ENCODE measurements at places on chromosomes 11 and 22.

- no peak for DNase-seq
Observed at GRCh38 chr11:108160970-108161566, 39.7 kb downstream of the ACAT1 start.

DNA sequence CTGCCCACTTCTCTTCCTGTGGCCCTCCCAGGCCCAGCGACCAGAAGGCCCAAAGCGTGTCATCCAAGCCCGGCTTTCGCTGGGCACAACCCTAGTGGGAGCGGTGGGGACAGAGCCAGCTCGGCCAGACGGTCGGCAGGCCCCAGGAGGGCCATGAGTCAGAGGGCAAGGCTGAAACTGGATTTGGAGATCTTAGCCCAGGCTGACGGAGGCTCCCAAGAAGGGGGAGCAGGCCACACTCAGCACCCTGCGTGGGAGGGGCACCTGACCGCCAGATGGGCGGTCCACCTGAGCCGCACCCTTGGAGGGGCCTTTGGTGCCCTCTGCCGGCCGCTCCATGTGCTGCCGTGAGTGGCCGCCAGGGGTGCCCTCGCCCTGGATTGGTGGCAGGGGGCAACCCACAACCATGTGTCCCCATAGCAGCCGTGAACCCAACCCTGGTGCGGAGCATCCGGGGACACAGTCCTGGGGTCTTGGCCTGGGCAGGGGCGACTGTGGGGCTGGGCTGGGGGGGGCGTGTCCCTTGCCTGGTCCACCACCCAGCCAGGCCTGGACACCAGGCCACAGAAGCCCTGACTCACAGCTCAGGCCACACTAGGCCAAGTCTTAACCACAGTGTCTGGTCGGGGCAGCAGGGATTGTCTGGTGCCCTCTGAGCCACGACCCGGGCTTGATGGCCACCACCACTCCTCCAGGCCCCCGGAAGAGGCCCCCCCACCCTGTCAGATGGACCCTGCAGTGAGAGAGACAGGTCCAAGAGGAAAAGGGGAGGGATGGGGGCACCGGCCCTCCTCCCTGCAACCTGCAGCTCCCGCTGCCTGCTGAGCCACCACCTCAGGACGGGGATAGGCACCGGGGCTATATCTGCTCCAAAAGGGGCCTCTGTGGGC, 19.2 kb upstream of the TALDO1 start:
- DNase-seq = peak; percentile 72

- no peak for DNase-seq
Observed at GRCh38 chr11:134287561-134287960, 11.4 kb downstream of the GLB1L3 start.

- DNase-seq = peak; percentile 42
Observed at GRCh38 chr11:12206529-12206928, 96.1 kb downstream of the MICAL2 start.

DNA sequence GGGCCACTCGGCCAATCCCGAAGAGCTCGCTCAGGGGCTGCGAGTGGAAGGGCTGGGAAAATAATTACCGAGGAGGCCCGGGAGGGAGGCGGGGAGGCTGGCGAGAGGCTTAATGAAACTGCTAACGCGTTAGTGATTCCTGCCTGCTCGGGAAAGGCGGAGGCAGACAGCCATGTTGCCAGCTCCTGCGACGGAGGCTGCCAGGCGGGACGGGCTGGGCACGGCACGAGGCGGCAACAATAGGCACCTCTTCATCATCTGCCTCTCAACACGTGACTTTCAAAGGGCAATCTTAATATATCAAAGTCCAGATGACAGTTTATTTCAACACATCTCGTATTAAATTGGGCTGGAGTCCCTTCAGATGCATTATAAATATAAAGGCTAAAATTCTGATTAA, 68.0 kb upstream of the TCF20 start:
- no peak for DNase-seq

GRCh38 chr11:100889758-100890157, 202.7 kb downstream of the ARHGAP42 start:
- DNase-seq = no peak

DNA sequence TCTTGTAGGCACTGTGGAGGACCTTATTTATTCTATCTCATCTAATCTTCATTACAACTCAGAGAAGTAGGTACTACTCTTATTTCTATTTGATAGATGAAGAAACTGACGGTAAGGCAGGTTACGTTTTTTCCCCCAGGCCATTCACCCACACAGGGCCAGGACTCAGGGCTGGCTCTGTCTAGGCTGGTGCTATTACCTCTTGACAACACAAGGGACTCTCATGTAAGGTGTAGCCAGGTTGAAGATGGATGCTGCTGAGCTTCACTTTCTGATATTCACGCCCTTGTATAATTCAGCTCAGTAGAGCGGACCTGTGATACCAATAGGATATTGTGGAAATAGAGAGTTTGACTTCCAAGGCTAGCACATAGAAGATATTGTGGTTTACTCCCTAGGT, 413.1 kb upstream of the NARS2 start:
- DNase-seq = no peak

GRCh38 chr22:36772451-36772850, 3.5 kb downstream of the IFT27 start:
- no peak for DNase-seq

DNA sequence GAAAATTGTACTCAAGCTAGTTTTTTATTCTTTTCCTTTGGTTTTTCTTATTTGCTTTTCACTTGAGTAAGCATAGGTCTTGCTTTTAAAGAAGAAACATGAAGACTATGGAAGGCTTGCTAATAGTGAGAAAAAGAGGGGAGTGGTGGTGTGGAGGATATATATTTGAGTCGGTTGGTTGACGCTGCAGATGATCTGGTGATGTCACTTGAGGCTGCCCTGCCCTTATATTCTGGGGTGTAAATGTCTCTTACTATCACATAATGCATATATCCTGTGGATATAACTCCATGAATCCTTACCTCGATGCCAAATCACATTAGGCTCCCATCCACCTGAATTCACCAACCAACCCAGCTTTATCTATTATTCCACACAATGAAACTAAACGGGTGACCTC, 2.9 kb downstream of the GRIA4 start:
- DNase-seq = no peak

DNA sequence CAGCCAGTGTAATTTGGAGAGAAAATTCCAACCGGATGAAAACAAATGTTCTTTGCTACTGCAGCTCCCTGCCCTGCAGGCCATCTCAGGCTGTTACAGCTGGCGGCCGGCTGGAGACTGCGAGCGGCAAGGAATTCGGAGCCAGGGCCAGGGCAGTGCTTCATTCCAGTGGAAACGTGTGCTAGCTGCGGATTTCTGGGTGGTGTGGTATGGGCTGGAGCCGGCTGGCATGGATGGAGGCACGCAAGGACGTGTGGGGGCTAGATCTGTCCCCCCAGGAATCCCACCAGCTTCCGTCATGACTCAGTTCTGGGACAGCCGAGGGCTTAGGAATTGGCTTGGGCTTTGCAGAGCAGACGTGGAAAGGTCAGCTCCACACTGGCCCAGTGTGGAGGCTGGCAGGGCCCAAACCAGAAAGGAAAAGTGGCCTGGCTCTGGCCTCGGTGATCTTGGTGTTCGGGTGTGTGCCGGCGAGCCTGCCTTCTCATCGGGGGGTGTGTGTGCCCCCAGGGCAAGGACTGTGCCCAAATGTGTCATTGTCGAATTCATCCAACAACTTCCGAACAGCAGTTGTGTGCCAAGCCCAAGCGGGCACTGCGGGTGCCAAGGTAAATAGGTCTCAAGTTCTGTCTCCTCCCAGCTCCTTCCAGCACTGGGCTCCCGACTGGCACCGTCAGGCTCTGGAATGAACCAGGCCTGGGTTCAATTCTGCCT, 48.1 kb upstream of the SHISAL1 start:
- peak; percentile 80 for DNase-seq
